Stimulated activated CD8-positive, alpha-beta memory T cell treated with anti-CD3 and anti-CD28 coated beads, Interleukin-2, amount 100 ng/mL, for 1 hour (primary cell): ENCODE measurements at places on chromosomes 13 and 19.

DNA sequence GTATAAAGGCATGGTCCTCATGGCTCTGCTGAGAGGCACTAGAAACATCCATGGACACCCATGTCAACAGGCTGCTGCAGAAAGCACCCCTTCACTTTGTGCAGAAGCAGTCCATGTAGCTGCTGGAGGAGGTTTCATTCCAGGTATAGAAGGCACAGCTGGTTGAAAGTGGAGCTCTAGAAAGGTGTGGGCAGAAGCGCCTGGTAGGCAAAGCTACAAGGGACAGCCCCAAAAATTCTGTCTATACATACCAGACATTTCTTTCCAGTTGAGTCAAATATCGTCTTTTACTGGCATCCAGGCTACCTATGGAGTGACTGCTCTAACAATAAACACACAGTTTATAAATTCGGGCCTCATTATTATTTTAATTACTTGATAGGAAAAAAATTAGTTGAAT is 129.3 kb downstream of the ENOX1 start:
- DNase-seq = no peak

- no peak for DNase-seq
Measured at GRCh38 chr13:30600496-30600895, 17.2 kb upstream of the USPL1 start.

DNA sequence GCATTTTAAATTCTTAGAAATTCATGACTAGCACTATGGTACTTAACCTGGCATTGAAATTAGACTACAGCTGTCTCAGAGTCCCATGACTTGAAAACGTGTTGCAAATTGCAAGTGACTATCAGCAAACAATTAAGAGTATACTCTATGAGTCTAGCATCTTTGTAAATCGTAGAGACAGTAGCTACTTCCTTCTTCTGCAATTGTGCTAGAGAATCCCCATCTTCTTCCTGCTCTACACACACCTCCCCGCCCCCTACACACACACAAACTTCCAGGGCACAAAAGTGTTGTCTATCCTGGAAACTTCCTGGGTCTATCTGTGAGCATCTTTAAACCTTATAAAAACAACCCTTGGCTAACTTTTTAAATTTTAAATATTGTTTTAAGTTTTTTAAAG is 35.2 kb upstream of the MIR17HG start:
- no peak for DNase-seq

- DNase-seq = no peak
Measured at GRCh38 chr13:35764326-35765015, 288.0 kb upstream of the MAB21L1 start.

DNA sequence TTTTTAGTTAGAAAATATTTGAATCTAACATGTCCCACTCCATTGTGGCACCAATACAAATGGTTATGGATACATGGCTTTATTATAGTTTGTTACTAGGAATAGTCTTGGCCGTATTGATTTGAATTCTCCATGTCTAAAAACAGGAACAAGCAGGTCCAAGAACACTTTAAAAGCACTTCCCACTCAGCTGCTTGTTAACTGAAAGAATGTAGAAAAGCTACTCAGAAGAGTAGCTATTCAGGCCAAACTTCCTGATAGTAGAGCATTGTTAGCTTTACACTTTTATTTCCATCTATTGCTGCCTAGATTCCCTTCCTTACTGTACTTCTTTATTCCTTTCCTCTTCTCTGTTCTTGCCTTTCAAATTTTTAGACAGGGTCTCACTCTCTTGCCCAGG is 6.9 kb downstream of the PIBF1 start:
- no peak for DNase-seq
